Activated T-cell treated with anti-CD3 and anti-CD28 coated beads for 1 hour (primary cell): ENCODE measurements at places on chromosomes 2 and 18.

GRCh38 chr2:147639891-147640290 lies 204.9 kb upstream of the ACVR2A start:
- no peak for DNase-seq

DNA sequence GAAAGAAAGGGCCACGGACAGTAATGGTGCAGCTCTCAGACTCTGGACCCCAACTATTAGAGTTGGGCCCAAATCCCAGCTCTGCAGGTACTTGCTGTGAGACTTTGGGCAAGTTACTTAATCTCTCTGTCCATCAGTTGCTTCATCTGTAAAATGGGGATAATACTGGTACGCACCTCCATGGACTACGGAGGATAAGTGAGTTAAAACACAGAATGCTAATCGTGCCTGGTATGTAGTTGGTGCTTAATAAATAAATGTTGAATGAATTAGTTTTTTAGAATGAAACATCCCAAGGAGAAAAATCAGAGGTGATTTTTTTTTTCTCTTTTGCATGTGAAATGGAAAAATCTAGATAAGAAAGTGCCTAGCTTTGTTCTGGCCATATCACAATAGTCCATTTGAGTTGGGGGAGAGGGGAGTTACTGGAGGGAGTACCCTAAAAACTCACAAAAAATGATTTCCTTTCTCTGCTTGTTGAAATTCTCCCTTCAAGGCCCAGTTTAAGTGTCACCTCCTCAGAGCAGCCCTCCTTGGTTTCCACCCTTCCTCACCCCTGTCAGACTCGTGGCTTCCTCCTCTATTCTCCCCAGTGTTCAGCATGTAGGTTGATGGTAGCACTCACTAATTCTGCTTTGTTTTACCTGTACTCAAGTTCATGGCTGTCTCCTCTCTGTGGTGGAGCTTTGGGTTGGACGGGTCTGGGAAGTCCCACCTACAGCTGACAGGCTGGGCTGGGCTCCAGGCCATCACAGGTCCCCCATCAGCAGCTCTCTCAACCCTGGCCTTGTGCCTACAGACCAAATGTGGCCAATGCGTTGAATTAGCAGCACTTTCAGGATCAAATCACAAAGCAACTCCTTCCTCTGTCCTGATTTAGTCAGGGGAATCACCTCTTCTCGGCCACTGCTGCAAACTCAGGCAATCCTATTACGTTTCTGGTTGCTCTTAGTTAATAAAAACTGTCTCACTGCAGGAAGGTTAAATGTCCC lies 92.8 kb upstream of the TAF1B start:
- DNase-seq: no peak

DNA sequence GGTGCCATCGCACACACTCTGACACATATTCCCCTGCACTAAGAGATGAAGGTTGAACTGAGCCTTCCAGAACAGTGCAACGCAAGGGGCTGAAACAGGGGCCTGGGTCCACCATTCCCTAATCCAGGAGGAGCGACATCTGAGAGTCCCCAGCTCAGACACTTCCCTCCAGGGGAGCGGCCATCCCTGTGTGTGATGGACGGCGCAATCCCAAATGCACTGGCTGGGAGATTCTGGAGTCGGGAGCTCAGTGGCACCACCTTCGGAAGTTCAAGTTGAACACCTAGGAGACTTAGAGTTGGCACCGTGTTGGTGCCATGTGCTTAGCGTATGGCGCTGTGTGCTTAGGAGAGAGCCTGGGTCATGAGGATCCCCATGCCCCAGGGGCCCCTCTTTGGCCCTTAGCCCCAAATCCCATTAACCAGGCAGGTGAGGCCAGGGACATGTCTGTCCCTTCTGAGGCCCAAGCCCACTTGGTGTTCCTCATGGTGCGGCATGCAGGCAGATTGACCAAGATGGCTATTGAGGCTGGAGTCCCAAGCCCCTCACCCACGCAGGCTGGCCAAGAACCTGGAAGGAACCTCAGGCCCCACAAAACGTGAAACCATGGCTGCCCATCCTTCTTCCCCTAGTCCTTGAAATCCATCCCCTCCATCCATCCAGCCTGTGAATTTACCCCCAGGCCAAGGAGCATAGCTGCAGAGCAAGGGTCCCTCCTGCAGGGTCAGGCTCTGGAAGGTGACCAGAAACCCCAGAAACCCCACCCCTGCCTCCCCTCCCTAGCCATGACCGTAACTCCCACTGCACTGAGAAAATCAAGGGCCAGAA lies 114.1 kb upstream of the OTOS start:
- no peak for DNase-seq

DNA sequence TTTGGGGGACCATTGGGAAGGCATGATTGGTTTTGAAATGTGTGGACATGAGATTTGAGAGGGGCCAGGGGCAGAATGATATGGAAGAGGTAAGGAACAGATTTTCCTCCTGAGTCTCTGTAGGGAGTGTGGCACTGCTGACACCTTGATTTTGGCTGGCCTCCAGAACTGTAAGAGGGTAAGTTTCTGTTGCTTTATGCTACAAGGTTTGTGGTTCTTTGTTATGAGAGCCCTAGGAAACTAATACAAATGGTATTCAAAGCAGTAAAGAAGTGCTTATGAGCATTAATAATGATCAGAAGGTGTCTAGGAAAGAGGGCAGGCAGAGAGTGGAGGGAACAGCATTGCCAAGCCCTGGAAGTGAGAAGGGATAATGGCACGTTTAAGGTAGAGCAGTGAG lies 574.3 kb upstream of the NXPH2 start:
- no peak for DNase-seq
